ENCODE measurements at places on chromosomes 1 and 21. TPM values are rescaled to one million over a fixed set of nuclear protein-coding genes. Genes with fewer than 3 reads are reported as not detected.
A peak's percentile ranks its signal among the peaks of the same experiment; 100 is the strongest.

GRCh38 chr1:100433563-100433962 lies 81.3 kb downstream of the CDC14A start:
- DNase-seq: no peak

KRTAP11-1 gene
- not detected for total RNA-seq

- DNase-seq: no peak
Measured at GRCh38 chr1:18781031-18781430, 78.4 kb downstream of the TAS1R2 start.

DNA sequence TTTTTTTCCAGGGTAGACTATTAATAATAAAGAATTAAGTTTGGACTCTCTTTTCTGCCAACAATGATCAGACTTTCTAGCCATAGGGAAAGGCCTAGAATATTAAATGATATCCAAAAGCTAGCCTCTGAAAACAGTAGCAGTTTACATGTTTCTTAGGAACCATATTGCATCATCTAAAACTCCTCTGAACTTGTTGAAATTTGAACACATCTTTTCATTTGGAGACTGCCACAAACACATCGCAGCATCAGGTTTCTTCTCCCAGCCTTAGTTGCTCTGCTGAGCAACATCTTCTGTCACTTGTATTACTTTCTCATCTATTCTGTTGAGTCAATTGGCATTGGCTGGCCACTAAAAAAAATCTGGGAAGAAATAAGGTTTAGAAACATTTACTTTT lies 63.2 kb upstream of the GNG4 start:
- DNase-seq: no peak

DNA sequence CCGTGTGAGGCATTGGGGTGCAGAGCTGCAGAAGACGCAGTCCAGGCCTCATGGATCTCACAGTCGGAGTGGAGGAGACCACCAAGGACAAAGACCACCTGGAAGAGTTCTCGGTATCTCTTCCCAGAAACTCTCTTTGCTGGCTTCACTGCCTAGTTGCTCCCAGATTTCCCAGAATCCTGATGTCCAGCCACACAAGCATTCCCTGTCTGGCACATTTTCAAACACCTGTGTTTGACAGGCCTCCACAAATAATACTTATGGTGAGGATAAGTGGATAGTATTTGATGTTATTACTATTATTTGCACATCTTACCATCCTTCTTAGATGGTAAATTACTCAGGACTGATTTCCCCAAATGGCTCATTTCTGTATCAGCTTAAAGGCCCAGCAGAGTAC lies 27.7 kb upstream of the KANK4 start:
- no peak for DNase-seq

OR2T29 gene
- not detected for total RNA-seq

DNA sequence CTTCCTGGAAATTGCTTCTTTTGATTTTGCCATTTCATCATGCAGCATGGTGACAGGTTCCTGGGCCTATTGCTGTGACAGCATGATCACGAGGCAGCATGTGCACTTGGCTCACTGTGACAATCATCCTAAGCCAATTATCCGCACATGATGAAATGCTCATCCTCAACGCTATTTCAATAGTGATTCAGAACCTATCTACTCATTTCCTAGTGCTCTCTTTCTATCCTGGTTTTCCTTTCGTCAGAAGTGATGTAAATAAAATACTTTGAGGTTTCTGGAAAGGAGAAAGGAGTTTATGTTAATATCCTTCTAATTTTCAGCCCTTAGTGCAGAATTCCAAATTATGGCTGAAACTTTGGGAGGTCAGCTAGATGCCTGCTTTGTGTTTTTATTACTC lies 110.6 kb upstream of the ADAMTS5 start:
- no peak for DNase-seq

- no peak for DNase-seq
Measured at GRCh38 chr1:213057264-213058059, 6.4 kb downstream of the RPS6KC1 start.

DNA sequence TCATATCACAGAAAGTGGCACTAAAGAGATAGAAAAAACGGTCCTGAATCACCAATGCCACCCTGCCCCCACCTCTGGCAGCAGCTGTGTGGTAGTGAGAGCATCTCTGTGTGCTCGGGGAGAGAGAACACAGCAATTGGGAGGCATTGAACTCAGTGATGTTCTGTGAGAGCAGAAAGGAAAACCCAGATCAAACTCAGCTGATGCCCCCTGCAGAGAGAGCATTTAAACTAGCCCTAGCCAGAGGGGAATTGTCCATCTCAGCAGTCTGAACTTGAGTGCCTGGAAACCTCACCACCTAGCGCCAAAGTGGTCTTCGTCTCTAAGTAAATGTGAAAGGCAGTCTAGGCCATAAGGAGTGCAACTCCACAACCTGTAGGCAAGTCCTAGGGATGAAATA lies 21.3 kb downstream of the SLC44A5 start:
- DNase-seq: no peak

TFAP2E gene
- total RNA-seq: 1.0 TPM

- no peak for DNase-seq
Measured at GRCh38 chr1:213315571-213315970, 264.5 kb downstream of the RPS6KC1 start.

GRCh38 chr21:44932408-44933181 lies 7.2 kb upstream of the SLX9 start:
- DNase-seq: no peak

DNA sequence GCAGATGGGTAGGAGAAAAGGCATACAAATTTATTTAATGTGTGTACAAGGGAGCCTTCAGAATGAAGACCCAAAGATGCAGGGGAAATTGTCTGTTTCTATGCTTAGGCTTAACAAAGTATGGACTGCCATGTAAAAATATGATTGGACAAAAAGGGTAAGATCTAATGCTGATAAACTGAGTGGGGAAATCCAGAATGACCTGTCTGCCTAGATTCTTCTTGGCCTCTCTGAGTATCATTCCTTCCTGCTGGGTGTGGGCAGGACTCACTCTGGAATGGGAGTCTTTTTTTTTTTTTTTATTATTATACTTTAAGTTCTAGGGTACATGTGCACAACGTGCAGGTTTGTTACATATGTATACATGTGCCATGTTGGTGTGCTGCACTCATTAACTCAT lies 61.0 kb downstream of the IGSF5 start:
- DNase-seq: no peak

SHE gene
- not detected for total RNA-seq

GRCh38 chr1:37865348-37866120 lies 6.1 kb upstream of the MTF1 start:
- DNase-seq: no peak

DNA sequence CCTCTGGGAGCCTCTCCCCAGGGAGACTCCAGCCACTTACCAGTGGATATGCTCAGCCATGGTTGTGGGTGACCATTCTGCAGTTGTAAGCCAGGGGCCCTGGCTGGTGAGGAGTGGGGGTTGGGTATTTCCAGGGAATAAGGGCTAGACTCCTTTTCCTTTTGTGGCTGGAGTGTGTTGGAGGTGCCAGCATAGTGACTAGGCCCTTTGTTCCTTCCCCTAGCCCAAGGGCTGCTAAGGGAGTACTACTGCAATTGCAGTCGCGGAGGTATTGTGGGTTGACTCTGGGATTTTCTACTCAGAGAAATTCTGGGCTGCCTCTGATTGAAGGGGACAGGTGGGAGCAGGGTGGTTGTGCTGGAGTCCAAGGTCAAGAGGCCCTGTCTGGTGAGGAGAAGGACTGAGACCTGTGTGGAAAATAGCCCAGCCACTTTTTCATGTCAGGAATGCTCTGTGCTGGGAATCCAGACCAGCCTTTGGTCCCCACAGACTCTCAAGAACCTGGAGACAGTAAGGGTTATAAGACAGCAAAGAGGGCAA lies 43.1 kb downstream of the MROH9 start:
- DNase-seq: no peak

DNA sequence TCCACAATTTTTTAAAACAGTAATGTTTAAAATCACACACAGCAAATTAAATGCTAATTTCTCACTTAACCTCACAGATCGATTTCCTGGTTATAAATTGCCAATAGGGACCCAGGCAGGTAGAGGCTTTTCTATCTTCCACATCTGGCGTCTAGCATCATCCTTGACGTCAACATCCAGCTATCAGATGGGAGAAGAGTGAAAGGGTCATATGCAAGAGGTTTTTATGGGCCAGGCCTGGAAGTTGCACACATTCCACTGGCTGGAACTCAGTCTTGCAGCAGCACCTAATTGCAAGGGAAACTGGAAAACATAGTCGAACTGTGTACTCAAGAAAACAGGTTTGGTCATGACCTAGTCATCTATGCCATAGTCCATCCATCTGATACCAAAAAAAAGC lies 6.0 kb upstream of the EEIG2 start:
- no peak for DNase-seq

GRCh38 chr1:63435161-63435560 lies 67.7 kb downstream of the ALG6 start:
- DNase-seq: no peak

DNA sequence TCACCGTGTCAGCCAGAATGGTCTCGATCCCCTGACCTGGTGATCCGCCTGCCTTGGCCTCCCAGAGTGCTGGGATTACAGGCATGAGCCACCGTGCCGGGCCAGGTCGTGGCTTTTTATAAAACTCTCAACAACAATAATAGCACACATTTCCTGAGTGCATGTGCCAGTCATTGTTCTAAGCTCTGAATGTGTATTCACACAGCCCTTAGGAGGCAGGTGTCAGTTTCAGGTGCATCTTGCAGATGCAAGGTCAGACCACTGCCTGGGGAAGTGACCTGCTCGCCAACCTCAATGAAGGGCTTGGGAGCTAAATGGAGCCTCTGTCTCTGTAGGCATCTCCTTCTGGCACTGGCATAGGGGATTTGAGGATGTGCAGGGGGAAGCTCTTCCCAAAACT lies 1.6 kb upstream of the LEFTY2 start:
- no peak for DNase-seq

GRCh38 chr1:56149761-56150160 lies 429.6 kb downstream of the PLPP3 start:
- no peak for DNase-seq

DNA sequence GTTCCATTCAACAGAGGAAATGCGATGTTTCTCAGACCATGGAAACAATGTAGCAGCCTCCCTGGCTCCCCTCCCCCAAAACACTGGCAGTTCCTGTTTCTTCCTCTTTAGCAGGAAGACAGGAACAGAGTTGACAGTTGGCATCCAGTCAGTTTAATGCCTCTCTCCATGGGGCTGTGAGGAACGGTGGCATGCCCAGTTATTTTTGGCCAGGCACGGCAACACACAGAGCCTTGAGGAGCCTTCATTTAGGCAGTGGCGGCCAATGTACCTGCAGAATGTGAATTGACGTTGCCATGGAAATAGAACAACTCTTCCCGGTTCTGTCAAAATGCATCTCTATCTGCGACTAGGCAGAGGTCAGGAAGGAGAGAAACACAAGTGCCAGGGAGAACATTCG lies 330.6 kb downstream of the DSCAM start:
- no peak for DNase-seq

VANGL2 gene
- 7.2 TPM for total RNA-seq

DNA sequence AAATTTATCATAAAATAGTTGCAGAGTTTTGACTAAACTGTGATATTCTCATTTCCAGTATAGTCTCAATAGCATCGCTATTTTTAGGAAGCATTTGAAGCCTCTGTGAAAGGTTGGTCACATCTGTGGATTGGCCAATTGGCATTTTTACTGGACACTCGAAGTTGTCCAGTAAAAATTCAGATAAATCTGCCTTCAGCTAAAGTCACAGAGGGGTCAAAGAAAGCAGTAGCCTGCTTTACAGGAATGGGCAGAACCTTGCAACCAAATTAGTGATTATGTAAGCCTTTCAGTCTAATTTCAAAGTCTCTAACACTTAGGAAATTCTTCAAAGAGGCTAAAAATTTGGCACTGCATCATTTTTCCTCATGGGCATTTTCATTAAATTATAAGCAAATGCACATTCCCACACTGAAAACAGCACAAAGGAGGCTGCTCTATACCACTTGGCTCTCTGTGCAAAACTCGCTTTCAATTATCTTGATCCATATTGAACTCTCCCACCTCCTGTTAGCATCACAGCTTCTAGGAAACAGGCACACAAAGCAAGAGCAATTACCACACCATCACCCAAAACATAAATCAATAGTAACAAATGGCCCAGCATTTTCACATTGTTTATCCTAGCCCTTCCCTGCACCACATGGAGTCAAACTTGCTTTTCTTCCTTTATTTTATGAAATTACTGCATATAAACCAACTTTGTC lies 318.5 kb upstream of the DUSP10 start:
- no peak for DNase-seq

- peak; percentile 79 for DNase-seq
Measured at GRCh38 chr1:31591425-31592093, 15.2 kb downstream of the TINAGL1 start.

NBPF9 gene
- total RNA-seq: 8.8 TPM

TAL1 gene
- 0.69 TPM for total RNA-seq

CAMSAP2 gene
- 12.1 TPM for total RNA-seq

BARHL2 gene
- total RNA-seq: not detected

PTPRF gene
- total RNA-seq: 155 TPM

- no peak for DNase-seq
Measured at GRCh38 chr1:35834218-35834617, 26.4 kb downstream of the AGO4 start.

LMX1A gene
- not detected for total RNA-seq

- no peak for DNase-seq
Measured at GRCh38 chr1:115476616-115477015, 138.6 kb upstream of the NGF start.

GRCh38 chr1:207848234-207848633 lies 62.7 kb downstream of the CD34 start:
- no peak for DNase-seq

GRCh38 chr1:13624526-13624925 lies 40.9 kb downstream of the PDPN start:
- no peak for DNase-seq

DNA sequence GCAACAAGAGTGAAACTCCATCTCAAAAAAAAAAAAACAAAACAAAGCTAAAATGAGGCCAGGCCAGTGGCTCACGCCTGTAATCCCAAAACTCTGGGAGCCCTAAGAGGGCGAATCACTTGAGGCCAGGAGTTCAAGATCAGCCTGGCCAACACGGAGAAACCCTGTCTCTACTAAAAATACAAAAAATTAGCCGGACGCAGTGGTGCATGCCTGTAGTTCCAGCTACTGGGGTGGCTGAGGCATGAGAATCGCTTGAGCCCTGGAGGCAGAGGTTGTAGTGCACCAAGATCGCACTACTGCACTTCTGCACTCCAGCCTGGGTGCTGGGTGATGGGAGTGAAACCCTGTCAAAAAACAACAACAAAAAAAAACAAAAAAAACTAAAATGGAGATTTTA lies 191.2 kb upstream of the SGIP1 start:
- no peak for DNase-seq

DFFB gene
- total RNA-seq: 6.1 TPM

FCGR3A gene
- total RNA-seq: not detected
